NK-92 treated with Interleukin-12 subunit alpha and Interleukin-12 subunit beta, amount 100 ng/mL, for 24 hours (cell line): ENCODE measurements at places on chromosomes 12 and 14.

GRCh38 chr12:119096429-119097202 is 82.1 kb upstream of the HSPB8 start:
- no peak for DNase-seq

DNA sequence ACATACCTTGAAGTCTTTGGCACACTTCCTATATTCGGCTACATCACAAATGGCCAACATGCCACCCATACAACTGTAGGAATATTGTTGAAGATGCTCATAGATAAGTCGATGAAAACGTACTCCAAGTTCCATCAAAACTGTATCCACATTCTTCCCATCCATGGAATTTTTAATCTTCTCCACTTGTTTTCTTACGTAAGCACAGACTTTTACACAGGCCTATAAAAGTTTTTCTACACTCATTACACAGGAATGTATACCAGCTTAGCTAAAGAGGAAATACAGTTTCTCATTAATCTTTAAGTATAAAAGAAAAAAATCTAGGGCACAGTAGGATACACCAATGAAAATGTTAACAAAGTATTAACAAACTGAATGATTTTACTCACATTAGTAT is 59.1 kb downstream of the EXOC5 start:
- DNase-seq, result no peak

DNA sequence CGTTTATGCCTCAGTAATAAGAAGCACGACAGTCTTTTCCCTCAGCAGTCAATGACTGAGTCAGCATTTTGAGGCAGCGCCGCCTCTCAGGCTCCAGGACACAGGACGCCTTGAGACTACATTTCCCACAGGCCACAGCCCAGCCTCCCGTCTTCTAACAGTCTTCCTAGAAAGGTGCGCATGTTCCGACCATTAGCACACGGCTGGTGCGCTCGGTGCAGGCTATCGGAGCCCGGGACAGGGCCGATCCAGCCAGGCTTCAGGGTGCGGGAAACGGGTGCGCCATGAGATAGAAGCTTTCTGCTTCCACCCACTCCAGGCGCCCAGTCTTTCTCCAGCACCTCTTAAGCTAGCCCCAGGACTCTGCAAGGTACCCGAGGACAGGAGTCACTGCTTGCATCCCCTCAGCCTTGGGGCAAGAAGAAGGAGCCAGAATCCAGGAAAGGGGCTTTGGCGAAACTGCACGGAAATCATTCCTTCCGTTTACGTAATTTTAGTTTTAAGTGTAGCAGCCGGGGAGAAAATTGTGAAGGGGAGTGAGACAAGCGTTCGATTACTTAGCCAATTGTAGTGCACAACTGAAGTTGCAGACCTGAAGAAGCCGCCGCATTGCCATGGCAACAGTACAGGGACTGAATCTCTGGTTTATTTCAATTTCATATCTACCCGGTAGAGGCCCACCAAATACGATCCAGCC is 54.0 kb downstream of the ZNF641 start:
- DNase-seq, result no peak

DNA sequence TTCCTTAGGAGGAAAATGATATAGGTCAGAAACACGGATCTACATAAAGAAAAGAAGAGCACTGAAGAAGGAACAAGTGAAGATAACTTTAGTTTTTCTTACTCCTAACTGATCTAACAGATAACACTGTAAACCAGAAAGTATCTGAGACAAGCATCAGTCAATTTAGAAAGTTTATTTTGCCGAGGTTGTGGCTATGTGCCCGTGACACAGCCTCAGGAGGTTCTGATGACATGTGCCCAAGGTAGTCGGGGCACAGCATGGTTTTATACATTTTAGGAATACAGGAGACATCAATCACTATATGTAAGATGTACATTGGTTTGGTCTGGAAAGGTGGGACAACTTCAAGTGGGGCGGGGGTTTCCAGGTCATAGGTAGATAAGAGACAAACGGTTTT is 23.0 kb downstream of the SAMD15 start:
- no peak for DNase-seq

- DNase-seq, result no peak
Measured at GRCh38 chr12:75542942-75543341, 31.5 kb upstream of the KRR1 start.

DNA sequence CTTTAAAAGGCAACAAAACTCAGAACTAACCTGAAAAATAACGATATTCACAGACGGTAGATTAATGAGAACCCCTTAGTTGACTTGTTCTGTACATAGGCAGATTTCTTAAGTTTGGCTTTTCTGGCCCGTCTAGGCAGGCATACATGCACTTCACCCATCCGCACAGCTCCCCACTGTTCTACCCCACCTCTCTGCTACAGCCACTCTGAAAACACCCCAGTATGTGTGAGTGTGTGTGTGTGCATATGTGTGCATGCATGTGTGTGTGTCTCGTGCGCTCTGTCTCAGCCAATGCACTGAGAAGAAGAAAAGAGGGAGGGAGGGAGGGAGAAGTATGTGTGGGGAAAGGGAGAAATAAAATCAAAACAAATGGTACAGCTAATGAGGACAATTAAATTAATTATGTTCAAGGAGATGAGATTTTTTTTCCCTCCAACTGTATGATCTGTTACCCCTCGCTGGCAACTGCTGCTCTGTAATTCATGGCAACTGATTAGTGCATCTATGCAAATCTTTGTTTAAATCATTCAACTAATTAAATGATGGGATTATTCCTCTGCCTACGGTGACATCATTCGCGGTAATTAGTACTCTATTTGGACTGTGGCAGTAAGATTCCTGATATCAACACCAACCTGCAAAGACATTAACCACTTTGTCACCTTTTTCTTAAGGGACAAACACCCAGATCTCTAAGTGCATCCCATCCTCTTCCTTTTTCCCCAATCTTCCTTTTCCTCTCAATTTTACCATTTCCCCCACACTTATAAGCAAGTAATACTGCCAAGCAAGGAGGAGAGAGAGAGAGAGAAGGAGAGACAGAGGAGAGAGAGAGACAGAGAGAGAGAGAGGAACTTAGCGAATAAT is 2.2 kb upstream of the LMO3 start:
- DNase-seq, result no peak

- no peak for DNase-seq
Measured at GRCh38 chr12:94458877-94459727, 565 bp downstream of the CEP83 start.

- DNase-seq, result no peak
Measured at GRCh38 chr12:57315681-57316080, 64.7 kb upstream of the STAC3 start.

- no peak for DNase-seq
Measured at GRCh38 chr14:104130974-104131651, 7.3 kb upstream of the KIF26A start.

DNA sequence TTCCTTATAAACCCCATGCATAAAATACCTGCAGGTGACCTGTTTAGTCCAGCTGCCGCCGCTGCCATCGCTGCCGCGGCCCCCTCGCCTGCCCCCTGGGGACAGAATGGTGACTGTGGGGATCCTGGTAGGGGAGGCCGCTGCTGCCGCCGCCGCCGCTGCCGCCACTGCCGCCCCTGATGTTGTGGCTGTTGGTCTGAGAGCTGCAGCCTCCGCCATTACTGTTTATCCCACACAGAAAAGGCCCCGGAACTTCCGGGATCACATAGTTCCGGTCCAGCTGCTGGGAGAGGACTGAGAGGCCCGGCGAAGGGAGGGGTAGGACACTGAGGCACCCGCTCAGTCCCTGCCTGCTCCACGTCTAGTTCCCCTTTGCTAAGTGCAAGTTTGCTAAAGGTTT is 244.9 kb downstream of the C12orf50 start:
- no peak for DNase-seq

DNA sequence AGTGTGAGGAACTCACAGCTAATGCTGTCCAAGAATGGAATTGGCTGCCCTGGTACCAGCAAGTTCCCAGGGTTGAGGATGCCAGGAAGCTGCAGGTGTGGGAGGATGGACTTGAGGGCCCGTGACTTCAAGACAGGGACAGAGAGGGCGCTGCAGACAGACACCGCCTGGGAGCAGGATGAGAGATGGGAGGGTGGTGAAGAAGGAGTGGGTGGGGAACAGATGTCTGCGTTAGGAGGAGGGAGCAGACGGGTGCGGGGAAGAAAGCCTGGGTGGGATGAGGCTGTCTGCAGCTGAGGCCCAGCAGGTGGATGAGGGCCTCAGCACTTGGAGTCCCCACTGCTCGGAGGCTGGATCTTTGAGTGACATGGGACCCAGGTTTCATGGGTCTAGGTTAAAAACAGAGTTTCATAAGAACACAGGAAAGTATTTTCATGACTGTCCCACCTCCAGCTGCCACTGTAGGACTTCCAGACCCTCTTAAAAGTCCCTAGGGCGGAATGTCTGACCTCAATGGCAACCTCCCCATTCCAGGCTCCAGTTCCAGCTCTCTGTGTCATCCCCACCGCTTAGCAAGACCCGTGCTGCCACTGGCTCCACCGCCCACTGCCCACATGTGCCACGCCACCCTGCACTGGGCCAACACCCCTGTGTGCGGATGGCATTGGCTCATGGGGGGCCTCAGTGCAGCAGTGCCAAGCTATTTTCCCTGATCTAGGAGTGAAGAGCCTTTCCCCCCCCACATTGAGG is 70.3 kb upstream of the SCN8A start:
- no peak for DNase-seq

DNA sequence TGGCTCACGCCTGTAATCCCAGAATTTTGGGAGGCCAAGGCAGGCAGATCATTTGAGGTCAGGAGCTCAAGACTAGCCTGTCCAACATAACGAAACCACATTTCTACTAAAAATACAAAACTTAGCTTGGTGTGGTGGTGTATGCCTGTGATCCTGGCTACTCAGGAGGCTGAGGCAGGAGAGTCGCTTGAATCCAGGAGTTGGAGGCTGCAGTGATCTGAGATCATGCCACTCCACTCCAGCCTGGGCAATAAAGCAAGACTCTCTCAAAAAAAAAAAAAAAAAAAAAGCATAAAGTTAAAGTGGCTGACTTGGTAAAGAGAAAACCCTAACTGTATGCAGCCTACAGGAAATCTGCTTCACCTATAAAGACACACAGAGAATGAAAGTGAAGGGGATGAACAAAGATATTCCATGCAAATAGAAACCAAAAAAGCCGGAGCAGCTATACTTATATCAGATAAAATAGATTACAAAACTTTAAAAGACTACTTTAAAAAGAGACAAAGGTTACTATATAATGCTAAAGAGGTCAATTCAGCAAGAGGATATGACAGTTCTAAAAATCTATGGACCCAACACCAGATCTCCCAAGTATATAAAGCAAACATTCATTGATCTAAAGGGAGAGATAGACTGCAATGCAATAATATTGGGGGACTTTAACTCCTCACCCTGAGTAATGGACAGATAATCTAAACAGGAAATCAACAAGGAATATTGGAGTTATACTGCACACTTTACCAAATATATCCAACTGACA is 4.1 kb downstream of the CLEC2B start:
- DNase-seq, result no peak

DNA sequence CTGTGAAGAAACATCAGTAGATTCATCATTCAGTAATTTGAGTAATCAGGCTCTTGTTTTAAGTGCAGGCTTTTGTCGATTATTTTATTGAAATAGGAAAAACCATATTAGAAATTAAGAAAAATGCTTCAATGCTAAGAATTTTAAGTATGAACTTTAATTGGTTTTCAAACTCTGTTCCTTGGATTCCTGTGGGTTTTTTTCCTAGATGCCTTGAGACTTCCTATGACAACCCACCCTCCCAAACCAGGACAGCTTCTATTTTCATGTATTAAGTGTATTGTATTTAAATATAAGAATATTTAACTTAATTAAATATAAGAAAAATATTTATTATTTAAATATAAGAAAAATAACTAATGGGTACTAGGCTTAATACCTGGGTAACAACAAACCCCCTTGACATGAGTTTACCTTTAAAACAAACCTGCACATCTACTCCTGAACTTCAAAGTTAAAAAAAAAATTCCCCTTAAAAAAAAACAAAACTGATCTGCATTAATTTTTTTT is 3.0 kb downstream of the ARHGAP5 start:
- no peak for DNase-seq

DNA sequence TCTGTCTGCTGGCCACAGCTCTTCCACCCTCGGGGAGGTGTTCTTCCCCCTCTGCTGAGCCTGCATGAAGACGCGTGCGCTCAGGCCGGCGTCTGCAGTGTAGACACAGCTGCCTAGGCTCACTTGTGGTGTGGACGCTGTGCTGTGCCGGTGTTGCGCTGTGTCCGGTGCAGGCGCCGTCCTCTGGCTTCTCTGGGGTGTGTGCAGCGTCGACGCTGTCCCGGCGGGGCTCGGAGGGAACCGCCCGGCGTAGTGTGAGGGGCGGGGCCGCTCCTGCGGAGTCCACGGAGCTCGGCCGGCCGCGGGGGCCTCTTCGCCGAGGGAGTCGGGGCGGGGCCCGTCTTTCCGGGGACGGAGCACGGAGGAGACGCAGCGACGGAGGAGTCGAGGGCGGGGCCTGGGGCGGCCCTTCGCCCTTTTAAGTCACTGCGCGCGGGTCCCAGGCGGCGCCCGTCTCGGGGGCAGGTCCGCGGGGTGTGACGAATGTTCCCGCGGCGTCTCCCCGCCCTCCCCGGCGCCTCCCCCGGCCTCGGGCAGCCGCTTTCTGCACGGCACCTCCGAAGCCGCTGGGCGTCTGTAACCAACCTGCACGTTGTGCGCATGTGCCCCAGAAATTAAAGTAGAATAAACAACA is 45.2 kb downstream of the NOC4L start:
- no peak for DNase-seq

- no peak for DNase-seq
Measured at GRCh38 chr14:25001156-25001555, 48.8 kb downstream of the STXBP6 start.

GRCh38 chr14:30272848-30273832 is 285.8 kb upstream of the G2E3 start:
- no peak for DNase-seq

GRCh38 chr12:1603269-1603993 is 9.1 kb upstream of the FBXL14 start:
- no peak for DNase-seq

DNA sequence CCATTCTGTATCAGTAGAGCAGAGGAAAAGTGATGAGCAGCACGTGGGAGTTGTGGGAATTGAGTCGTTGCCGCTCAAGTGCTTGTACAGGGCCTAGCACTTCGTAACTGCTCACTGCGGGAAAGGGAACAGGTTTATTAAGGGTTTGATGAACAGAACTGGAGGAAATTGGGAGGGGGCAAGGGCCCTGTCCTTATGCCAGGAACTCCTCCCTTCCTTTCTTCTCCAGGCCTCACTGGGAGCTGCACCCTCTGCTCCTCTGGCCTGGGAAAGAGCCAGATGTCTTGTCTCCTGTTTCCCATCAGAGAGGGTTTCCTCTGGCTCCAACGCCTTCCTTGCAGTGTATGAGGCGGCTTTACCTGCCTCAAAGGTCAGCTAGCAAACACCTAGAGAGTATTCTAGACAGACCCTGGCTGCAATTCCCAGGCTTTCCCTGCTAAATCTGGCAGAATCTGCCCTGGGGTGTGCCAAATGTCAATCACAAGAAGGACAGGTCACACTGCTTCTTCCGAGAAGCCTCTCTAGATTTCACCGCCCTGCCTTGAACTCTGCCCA is 78.4 kb downstream of the NTF3 start:
- DNase-seq, result no peak

DNA sequence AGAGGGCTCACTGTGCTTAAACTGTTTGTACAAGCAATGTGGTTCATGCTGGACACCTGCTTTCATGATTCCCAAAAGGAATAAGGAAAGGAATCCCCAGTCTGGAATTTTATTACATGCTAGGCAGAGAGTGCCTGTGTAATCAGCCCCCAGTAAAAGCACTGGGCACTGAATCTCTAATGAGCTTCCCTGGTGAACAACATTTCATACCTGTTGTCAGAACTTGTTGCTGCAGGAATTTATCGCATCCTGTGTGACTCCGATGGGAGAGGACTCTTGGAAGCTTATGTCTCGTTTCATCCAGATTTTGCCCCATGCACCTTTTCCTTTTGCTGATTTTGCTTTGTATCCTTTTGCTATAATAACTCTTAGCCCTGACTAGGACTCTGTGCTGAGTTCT is 190.2 kb upstream of the HMGA2 start:
- no peak for DNase-seq

GRCh38 chr12:99522456-99522855 is 125.1 kb upstream of the GARIN6 start:
- DNase-seq, result no peak
